ENCODE measurements at places on chromosomes 13 and 19. TPM values are rescaled to one million over a fixed set of nuclear protein-coding genes. Genes with fewer than 3 reads are reported as not detected.

The CAPNS1 gene
- total RNA-seq: 265 TPM

The FAM124A gene
- 15.5 TPM for total RNA-seq

The FGF22 gene
- not detected for total RNA-seq

The TNFSF13B gene
- not detected for total RNA-seq

The CYP4F8 gene
- total RNA-seq: not detected

The SHD gene
- not detected for total RNA-seq

The MCEMP1 gene
- not detected for total RNA-seq

The LRG1 gene
- total RNA-seq: 0.79 TPM

The SPATA13 gene
- 14.7 TPM for total RNA-seq

The GARIN5A gene
- not detected for total RNA-seq

The ANGPTL4 gene
- 10.7 TPM for total RNA-seq

The CCDC9 gene
- 12.8 TPM for total RNA-seq

The CDADC1 gene
- 3.4 TPM for total RNA-seq

The KIR2DL3 gene
- not detected for total RNA-seq

The ZNF723 gene
- not detected for total RNA-seq

The PABPC3 gene
- 0.05 TPM for total RNA-seq

Measured in mammary microvascular endothelial cell (primary cell).